MG63 (cell line): ENCODE measurements at places on chromosomes 3 and 15.
A peak's percentile ranks its signal among the peaks of the same experiment; 100 is the strongest.

DNA sequence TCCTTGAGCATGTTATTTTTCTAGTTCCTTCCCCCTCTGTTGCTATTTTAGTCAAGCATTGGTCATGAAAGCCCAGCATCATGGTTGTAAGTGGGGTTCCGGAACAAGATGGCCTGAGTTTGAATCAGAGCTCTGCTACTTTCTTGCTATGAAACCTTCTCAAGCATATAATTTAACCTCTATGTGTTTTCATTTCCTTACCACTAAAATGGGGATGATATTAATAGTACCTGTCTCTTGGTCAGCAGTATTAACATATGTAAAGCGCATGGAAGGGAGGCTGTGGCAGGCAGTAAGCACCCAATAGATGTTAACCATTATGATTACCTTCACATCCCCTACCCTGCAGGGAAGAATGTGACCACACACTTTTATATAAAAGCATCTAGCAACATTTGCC is 14.3 kb upstream of the SPRED1 start:
- no peak for DNase-seq

GRCh38 chr3:144524531-144524930 is 552.9 kb downstream of the DIPK2A start:
- no peak for DNase-seq

GRCh38 chr3:69417541-69418078 is 31.7 kb upstream of the FRMD4B start:
- no peak for DNase-seq

GRCh38 chr3:129252748-129253147 is 3.3 kb downstream of the COPG1 start:
- DNase-seq = no peak

DNA sequence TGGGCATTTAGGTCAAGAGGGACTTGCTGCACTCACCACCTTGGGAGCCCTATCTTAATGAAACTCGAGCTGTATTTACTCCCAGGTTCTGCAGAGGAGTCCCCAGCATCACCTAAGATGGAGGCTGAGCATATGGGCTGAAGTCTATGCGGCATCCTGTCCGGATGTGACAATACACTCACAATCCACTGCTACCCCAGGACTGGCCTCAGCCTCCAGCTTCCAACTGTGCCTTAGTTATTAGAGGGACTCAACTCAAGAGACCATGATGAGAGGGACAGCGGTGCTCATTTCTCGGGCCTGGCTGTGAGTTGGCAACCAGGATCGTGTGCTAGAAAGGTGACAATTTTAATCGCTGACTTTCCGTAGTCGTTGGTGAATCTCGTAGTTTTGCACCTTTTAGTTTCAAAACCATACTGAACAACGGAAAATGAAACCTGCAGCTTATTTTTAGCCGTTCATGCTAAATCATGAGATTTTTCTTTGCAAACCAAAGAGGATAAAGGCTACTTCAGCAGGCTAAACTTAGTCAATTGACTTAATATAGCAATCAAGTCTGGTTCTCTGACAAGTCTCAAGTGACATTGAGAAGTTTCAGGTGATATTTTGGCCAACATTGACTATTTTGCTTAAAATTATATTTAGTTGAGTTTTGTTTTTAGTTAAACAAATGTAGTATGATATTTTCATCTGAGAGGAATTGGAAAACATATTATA is 11.1 kb downstream of the ZBTB38 start:
- DNase-seq = no peak

DNA sequence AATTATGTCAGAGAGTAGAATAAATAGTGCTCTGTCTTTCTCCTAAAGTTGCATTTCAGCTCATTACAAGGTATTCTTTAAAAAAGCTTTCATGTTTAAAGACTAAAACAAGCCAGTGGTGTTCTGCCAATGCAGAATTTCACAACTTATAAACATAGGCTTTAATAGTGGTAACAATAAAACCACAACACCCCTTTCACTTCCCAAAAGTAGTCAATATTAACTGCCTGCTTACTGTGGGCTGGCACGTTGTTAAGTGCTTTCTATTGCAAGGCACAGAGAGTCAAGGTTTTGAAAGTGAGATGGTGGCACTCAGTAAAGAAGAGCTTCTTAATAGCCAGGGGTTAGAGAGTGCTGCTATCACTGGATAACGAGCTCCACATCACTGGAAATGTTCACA is 8.4 kb upstream of the RTP1 start:
- DNase-seq = peak; percentile 55

DNA sequence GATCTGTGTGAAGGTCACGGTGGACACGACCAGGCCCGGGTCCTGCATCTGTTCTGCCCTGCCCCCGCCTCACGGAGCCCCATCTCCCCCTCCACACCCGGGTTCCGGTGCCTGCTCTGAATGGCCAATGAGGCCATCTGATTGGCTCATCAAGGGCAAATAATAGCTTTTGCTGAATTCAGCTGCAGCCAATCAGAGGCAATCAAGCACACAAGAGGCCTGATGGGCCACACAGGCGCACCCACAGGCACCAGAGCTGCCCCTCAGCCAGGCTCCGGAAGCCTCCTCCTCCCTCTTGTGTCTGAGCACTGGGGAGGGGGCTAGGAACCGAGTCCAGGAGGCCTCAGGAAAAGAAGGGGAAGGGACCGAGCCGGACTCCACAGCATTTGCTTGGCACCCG is 49.5 kb downstream of the CACNA2D2 start:
- no peak for DNase-seq

DNA sequence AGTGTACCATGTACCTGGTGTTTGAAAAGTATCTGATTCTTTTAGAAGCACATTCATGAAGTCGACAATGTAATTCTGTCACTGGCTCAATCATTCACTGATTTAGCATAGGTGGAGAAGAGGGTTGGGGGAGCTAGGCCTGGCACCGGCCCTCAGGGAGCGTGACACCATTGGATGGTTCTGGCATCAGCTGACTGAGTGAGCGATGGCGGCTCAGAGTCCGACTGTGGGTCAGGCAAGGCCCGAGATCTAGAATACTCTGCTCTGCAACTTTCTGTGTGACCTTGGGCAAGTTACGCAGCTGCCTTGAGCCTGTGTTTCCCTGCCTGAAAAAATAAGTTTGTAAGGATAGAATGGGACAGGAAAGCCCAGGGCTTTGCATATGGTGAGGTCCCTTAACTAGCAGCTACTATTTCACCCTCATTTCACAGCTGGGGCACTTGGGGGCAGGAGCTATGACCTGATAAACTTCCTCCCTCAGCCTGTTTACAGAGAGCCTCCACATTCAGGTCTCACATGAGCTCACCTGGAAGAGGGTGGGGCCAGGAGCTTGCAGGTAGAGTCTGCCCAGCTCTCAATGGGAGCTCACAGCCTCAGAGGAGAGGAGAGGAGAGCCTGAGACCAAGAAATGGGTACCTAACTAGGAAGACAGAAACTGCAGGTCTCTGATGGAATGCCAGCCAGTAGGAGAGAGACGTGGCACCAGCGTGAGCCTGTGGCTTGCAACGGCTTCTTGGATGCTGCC is 153.7 kb upstream of the TLE3 start:
- no peak for DNase-seq
